ENCODE measurements at places on chromosomes 11 and 22. TPM values are rescaled to one million over a fixed set of nuclear protein-coding genes. Genes with fewer than 3 reads are reported as not detected.

Gene SLC35F2
- 6.8 TPM for total RNA-seq

Gene PHETA2
- 5.1 TPM for total RNA-seq

Gene UPK3A
- 0.47 TPM for total RNA-seq

Gene TUB
- 2.5 TPM for total RNA-seq

Gene CARNS1
- 0.57 TPM for total RNA-seq

Gene CLCF1
- total RNA-seq, result 0.19 TPM

Gene PKP3
- total RNA-seq, result 7.7 TPM

Gene KCTD14
- 1.2 TPM for total RNA-seq

Gene GPHA2
- 0.47 TPM for total RNA-seq

Gene SCUBE2
- 2.1 TPM for total RNA-seq

GRCh38 chr11:119624102-119624615 is 104.8 kb downstream of the NECTIN1 start:
- DNase-seq, result no peak

DNA sequence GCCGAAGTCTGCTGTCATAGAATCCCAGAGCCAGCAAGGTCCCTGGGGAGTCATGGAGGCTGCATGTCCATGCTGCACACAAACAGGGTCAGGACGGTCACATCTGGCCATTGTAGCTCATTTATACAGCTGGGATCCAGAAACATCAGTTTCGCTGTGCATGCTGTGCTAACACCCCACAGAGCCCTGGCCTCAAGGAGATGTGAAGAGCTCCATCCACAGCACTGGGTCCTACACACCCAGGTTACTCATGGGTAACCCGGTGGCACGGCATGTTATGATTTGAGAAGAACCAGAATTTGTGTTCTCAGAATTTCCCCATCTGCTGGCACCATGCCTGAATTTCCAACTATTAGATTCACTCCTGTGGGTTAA is 146.3 kb upstream of the ARHGAP20 start:
- DNase-seq, result no peak

GRCh38 chr11:66050581-66051231 is 1.5 kb upstream of the SF3B2 start:
- DNase-seq, result no peak

GRCh38 chr11:23236826-23237555 is 376.7 kb upstream of the CCDC179 start:
- no peak for DNase-seq

DNA sequence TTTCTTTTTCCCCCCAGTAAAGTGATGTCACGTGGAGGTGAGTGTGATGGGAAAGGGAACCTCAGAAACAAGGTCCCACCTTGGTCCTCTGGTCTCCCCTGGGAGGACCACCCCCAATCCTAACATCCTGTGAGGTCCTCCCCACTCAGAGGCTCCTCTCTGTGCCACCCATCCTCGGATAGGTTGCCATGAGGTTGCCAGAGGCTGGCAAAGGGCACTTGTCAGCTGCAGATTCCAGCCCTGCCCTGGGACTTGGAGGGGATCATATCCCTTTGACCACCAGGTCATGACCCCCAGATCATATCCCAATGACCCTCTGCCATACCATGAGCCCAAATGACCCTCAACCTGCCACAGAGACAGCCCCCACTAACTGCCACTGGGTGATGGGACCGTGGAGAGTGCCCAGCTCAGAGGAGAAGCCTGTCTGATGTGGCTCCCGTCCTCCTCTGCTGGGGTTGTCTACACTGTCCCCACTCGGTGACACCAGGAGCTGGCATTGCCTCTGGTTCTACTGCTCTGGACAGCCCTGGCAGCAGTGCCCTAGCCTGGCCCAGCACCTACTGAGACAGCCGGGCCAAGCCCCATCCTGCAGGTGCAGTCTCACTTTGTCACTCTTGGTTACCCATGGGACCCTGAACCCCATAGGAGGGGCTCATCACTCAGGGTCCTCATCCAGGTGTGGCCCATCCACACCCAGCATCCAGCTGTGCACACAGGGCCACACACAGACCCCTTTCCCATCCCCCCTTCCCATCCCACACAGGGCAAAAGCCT is 90.2 kb upstream of the KCNQ1OT1 start:
- DNase-seq, result no peak

GRCh38 chr11:19595840-19596751 is 116.5 kb upstream of the NAV2 start:
- DNase-seq, result no peak

DNA sequence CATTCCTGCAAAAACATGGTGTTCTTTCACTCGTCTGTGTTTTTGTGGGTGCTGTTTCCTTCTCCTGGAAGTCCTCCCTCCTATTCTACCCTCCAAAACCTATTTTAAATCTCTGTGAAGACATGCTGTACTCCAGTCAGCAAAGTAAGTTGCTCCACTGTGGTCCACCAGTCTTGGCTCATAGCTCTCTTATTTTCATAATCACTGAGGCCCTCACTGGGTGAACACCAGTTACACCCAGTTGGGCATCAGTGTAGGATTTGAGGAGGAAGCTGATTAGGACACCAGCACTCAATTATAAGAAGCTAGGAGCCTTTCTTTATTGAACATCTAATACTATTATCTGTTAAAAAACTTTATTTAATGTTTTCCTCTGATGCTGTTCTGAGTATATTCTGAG is 23.9 kb upstream of the EED start:
- no peak for DNase-seq

GRCh38 chr22:22590136-22590891 is 31.2 kb upstream of the PRAME start:
- DNase-seq, result no peak

- no peak for DNase-seq
Observed at GRCh38 chr11:108901359-108901758, 236.5 kb downstream of the DDX10 start.

DNA sequence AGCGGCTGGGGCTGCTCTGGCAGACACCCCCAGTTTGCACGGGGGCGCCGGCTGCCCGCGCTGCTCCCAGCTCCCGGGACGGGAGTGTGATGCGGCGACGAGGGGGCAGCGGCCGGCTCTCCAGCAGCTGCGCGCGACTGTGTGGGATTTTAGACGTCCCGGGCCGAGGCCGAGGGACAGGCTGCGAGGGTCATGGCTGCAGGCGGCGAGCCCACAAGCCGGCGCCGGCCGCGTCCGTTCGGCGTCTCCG is 159 bp downstream of the FZD4 start:
- no peak for DNase-seq

- no peak for DNase-seq
Observed at GRCh38 chr11:4865855-4866254, 15.8 kb upstream of the OR51T1 start.

GRCh38 chr11:110762590-110762989 is 50.4 kb upstream of the ARHGAP20 start:
- DNase-seq, result no peak

- no peak for DNase-seq
Observed at GRCh38 chr11:70109006-70109405, 30.9 kb downstream of the ANO1 start.

- no peak for DNase-seq
Observed at GRCh38 chr11:83728281-83728680, 442.1 kb upstream of the CCDC90B start.

GRCh38 chr11:69531071-69531716 is 49.7 kb downstream of the LINC01488 start:
- no peak for DNase-seq

All from thymus (tissue), 14 donors.